Fibroblast of the conjunctiva (primary cell): ENCODE measurements at places on chromosomes 2 and 18.

DNA sequence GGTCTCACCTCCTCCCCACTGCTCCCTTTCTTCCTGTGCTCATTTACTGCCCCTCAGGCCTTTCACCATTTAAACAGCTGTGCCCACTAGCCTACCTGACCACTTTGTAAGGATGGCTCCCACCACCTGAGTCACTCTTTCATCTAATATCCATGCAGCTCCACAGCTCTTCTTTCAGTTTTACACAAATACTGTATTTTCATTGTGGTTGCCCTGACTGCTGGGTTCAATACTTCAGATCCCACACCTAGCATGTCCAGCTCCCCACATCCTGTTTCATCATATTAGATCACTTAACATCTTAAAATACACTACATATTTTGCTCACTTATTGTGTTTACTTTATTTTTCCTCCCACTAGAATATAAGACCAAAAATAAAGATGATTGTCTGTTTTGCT is 1110.6 kb downstream of the TSN start:
- no peak for DNase-seq

- no peak for DNase-seq
These were observed 208.3 kb upstream of the SPRED2 start for GRCh38 chr2:65640793-65641103.

DNA sequence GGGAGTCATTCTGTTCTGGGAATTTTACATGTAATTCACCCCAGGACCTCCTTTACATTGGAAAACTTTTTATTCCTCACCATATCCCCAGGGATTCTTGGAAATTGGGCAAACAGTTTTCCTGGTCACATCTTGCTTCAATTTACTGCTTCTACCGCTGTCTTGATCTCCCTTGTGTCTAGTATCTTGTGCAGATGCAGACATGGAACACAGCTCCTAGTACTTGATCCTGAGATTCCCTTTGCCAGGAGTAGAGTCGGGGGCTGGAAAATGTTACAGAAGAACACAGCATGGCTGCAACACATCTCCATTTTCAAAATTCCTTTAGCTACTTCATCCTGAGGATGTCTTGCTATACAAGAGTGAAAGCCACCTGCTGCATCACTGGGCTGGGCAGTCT is 472.8 kb downstream of the PLCL1 start:
- DNase-seq, result no peak

- no peak for DNase-seq
These were observed 4.1 kb downstream of the ANTXR1 start for GRCh38 chr2:69017080-69017479.

DNA sequence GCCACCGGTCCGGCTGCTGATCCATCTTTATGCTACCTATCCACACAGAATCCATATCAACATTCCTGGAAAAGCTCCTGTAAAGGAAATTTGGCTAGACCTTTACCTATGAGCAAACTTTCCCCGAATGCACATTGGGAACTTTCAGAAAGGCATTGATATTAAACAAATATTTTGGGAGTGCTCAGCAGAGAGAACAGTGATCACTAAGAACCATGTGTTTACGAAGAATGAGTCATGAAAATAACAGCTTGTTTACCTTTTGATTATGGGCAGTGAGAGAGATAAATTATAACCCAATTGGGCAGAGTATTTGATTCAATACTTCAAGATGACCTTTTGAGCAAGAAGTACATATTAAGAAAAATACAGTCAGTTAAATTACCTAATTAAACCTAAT is 189.7 kb upstream of the CDH2 start:
- DNase-seq, result no peak

DNA sequence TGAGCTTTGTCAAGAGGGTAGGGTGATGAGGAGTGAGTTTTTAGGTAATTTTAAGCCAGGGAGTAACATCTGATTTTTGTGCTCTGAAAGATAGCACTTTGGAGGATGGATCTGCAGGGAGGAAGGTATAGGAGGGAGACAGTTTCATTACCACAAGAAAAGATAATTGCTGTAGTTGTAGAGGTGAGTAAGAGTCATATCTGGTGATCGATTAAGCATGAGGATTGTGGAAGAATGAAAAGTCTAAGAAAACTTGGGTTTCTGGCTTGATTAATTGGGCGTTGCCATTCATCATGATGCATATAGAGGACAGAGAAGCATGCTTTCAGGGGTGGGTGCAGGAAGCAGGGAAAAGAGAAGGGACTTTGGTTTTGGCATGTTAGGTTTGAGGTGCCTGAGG is 18.5 kb downstream of the KCMF1 start:
- no peak for DNase-seq

DNA sequence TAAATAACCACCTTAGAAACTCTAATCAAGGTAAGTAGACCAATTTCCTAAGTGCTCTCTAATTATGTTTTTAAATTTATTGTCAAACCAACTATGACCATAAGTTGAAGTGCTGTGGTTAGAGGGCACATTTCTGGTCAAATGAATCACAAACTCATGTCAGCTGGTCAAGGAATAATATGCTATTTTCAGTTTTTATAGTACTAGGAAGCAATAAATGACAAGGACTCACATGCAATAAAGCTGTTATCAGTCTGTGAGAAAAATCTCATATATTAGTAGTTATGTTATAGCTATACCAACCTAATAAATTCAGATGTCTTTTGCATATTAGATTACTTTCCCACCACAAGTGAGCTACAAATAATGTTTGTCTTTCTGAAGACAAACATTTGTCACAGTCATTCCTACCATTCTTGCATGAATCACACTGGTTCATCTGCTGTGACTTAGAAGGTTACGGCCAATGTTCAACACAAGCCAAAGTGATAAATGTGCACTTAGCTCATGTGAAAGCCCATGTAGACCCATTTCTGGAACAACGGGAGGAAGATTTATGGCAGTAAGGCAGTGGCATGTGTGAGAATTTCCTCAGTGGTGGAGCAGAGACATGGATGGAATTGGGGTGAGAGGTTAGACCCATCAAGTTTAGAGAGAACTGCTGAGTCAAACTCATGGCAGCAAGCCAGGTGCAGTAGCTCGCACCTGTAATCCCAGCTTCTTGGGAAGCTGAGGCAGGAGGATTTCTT is 27.4 kb upstream of the CCNYL1 start:
- no peak for DNase-seq

GRCh38 chr18:8847066-8847755 is 141.9 kb downstream of the MTCL1 start:
- DNase-seq, result no peak
